HT1080 (cell line): ENCODE measurements at places on chromosomes 12 and 14.

DNA sequence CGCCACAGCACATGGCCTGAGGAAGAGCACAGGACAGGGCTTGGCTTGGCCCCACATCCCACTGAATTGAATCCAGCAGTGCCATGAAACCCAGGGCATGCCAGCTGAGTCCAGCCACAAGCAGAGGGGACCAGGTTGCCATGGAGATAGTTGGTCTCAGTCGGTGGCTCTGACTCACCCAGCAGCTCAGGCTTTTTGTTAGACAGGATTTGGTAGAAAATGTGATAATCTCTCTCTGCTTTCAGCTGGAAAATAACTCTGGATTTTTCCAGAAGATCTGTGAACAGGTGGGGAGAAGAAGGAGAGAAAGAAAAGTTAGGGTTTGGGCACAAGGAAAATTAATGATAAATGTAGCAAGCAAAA, 4.8 kb downstream of the MYH7 start:
- DNase-seq = peak; percentile 16

DNA sequence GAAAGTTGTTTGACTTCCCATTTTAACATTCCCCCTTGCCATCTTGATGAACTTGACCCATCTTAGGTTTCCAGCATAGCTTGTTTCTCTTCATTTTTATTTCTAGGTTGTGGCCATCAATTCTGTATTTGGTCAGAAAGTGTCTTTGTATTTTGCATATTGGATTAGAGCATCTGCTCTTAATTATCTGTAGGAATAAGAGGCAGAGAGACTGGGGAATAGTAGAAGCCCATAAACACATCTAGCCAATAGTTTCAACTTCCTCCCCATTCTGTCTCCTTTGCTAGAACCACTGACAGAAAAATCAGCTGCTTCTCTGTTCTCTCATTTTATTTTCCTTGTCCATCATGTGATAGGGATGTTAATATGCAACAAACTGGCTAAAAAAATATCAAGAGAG, 8.2 kb downstream of the SOCS2 start:
- DNase-seq = no peak

GRCh38 chr12:89181271-89181920, 170.9 kb downstream of the DUSP6 start:
- peak; percentile 79 for DNase-seq

DNA sequence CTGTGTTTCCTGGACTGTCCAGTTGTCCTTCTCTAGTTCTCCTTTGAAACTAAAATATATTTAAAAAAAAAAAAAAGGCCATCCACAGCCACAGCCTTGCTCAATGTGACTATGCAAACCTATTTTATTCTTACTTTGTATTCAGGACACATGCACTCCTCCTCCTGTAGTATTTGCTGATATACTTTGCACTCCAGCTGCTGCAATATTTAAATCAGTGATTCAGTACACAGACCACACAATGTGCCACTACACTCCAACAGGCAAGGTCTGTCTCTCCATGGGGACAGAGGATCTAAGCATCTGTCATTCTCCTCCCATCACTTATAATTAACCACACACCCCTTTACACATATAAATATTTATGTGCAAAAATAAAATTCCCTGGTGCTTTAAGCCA, 40.2 kb upstream of the CCDC196 start:
- DNase-seq = no peak

GRCh38 chr12:102417055-102417454, 63.3 kb downstream of the IGF1 start:
- DNase-seq = no peak

DNA sequence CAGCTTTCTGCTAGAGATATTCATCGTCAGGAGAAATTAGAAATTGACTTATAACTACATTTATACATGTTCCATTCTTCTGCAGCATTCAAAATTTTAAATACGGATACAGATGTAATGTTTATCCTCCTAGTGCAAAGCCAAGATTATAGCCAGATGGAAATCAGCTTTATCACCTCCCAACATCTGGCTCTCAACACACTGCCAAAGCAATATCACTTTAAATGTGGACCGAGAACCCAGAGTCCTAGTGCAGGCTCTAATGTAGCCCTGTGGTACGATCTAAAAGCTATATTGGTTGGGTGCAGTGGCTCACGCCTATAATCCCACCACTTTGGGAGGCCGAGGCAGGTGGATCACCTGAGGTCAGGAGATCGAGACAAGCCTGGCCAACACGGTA, 6.5 kb downstream of the MLH3 start:
- DNase-seq = no peak
